ENCODE measurements at places on chromosomes 5 and 9. TPM values are rescaled to one million over a fixed set of nuclear protein-coding genes. Genes with fewer than 3 reads are reported as not detected.

The SLC34A1 gene
- total RNA-seq = 0.09 TPM

GRCh38 chr5:173712609-173713175 is 96.2 kb upstream of the BOD1 start:
- no peak for DNase-seq

DNA sequence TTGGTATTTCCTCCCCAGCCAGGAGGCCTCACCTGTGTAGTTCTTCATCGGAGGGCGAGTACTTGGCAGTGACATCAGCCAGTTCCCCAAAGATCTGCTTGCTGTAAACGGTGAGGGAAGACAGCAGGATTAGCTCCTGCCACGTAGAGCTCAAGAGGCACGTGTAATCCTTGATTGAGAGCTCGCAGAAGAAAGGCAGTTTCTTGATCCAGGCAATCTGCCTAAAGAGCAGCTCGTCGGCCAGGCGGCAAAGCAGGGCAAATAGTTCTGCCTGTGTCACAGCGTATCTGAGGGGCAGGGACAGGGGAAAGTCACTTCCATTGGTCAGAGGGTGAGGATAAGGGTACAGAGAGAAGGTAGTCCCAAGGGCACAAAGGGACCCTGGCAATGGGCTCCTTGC is 28.6 kb upstream of the NR5A1 start:
- no peak for DNase-seq

- no peak for DNase-seq
These were observed 39.5 kb downstream of the MFAP3 start for GRCh38 chr5:154078272-154078671.

The POLR3G gene
- 10.2 TPM for total RNA-seq

DNA sequence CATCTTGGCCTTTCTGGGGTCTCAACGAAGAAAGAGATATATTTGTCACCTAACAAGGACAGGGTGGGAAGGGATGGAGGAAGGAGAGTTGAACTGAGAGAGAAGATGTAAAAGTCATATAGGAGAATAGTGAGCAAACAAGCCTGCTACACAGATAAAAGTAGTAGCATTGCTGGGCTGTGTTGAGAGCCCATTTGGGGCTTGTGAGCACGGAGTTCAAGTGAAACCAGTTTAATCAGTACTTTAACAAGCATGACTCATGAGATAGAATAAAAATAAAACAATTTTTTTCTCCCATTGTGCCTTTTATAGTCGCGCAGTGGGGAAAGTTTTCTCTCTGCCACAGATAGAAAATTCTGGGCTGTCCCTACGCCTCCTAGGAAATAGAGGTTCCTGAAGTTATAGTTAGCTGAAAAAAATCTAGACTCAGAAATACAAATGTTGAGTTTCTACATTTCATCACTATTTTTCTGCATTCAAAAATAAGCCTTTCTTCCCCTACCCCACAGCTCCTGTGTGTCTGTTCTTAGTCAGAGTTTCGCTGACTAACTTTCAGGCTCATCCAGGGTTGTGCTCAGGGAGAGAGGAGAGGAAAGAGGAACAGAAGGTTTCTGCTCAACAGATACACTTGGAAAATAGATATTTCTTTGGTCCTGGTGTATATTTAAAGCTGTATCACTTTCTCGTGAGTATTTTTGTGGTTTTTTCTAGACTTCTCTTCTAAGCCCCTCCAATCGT is 395.8 kb upstream of the ADAMTSL1 start:
- peak; percentile 21 for DNase-seq

- no peak for DNase-seq
These were observed 190.4 kb upstream of the IER5L start for GRCh38 chr9:129368444-129368978.

- DNase-seq = no peak
These were observed 161.6 kb upstream of the FBXL17 start for GRCh38 chr5:108543486-108543885.

The CEL gene
- 3.0 TPM for total RNA-seq

GRCh38 chr9:94985649-94986048 is 259.1 kb downstream of the AOPEP start:
- no peak for DNase-seq

GRCh38 chr9:14693251-14693861 is at the start of gene ZDHHC21:
Gene ZDHHC21, minus strand, starts transcription at chr9:14693432. Its CDS starts 19,092 bp downstream, at chr9:14674340.
- peak; percentile 54 for DNase-seq

- DNase-seq = peak; percentile 38
These were observed 28.1 kb upstream of the LRRTM2 start for GRCh38 chr5:138903130-138903775.

The CYLC2 gene
- not detected for total RNA-seq

- peak; percentile 56 for DNase-seq
These were observed 27.6 kb downstream of the TPD52L3 start for GRCh38 chr9:6355728-6356127.

DNA sequence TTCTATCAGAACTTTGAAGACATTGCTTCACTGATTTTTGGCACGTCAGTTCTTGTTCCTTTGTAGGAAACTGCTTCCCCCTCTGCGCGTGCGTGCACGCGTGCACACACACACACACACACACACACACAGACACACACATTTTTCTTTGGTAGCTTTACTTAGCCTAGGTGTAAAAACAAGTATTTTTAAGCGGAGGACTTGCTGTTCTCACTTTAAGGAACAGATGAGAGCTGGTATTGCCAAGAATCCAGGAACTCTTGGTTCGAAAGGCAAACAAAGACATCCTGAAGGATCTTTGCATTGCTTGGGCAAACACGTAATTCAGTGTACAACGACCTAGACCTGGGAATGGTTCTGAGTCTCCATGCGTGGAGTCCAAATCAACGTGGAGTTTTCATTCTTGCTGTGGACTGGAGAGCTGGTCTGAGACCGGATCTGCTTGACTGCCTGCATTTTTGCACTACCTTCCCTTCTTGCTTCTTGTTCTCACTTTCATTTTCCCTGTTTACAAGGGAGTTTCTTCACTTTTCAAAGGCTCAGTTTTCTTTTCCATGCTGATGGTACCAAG is 8.2 kb downstream of the TMEM268 start:
- DNase-seq = peak; percentile 60

DNA sequence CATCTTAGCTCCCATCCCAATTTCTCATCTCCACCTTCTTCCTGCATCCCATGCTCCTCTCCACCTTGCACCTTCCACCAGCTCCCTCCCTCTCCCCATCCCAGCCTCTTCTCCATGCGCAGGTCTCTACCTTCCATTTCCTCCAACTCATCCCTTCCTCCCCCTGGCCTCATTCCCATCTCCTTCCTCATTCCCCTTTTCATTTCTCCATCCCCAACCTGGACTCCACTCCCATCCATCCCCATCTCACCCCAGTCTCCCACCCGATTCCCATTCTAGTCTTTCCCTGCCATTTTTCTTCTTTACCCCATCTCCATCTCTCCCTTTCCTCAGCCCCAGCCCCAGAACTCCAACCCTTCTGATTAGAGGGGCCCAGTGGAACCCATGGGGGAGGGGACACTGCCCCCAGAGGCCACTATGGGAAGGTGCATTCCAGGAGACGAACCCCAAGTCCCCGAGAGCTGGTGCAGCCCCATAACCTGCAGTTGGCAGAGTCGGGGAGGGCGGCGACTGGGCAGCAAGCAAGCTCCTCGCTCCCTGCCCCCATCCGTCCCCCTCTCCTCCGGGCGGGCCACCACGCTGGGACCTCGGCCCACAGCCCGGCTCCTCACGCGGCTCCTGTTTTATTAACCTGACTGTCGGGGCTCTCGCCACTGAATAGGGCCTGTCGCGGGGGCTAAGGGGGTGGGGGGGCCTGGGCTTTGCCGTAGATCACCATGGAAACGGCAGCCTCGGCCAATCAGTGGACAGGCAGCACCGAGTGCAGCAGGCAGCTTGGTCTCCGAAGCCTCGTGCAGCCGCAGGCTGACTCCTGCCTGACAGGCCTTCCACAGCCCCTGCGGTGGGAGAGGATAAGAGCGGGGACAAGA is 66.7 kb downstream of the PCDH1 start:
- no peak for DNase-seq

GRCh38 chr9:105027084-105027483 is 99.1 kb upstream of the ABCA1 start:
- no peak for DNase-seq

- no peak for DNase-seq
These were observed 1798.4 kb upstream of the WWC1 start for GRCh38 chr5:166493040-166493439.

The RALGPS1 gene
- 0.83 TPM for total RNA-seq

- no peak for DNase-seq
These were observed 6.2 kb upstream of the NEUROG1 start for GRCh38 chr5:135541807-135542502.

- DNase-seq = peak; percentile 66
These were observed 27.4 kb downstream of the TNFSF8 start for GRCh38 chr9:114902786-114903524.

DNA sequence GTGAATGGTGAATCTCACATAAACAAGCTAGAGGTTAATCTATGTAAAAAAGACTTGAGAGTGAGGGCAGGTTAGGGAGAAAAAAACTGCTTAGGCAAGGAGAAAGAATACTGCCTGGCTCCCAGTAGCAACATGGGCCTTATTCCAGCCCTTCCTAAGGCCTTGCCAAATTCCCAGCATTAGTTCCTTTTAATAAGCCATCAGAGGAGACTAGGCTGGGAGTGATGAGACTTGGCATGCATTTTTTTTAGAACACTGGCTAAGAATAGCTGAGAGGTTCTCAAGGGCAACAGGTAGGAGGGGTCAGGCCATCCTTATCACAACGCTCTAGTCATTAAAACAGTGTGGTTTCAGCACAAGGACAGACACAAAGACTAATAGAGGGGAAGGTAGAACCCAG is 20.9 kb upstream of the ZBTB43 start:
- DNase-seq = no peak

DNA sequence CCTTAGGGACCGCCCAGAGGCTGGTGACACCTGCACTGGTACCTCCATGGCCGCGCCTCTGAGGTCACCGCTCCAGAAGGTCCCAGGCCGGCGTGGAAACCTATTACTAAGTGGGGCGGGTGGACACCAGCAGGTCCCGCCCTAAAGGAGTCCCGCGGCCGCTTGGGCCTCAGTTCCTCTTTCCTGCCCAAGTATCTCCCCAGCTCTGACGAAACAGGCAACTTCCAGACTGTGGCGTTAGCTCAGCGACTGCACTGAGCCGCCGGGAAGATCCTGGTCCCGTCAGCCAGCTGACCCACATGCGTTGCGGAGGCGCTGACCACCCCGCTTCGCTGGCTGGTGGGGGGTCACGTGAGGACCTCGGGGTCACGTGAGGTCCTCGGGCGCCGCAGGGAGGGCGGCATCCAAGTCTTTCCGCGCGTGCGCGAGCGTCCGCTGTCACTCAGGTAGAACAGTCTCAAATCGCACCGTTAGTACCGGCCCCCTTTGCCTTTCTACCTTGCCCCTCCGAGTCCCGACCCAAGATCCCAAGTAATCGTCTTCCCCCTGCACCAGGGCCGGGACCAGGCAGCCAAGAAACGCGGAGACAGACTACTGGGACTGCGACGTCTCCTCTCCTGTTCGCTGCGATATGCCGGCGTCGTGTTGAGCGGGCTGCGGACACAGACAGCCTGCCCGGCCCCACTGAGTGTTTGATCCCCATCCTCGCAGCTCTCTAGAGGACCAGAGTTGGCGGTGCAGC is 53.7 kb upstream of the KDM4C start:
- peak; percentile 74 for DNase-seq

GRCh38 chr5:35803191-35803651 is 53.5 kb upstream of the IL7R start:
- no peak for DNase-seq

DNA sequence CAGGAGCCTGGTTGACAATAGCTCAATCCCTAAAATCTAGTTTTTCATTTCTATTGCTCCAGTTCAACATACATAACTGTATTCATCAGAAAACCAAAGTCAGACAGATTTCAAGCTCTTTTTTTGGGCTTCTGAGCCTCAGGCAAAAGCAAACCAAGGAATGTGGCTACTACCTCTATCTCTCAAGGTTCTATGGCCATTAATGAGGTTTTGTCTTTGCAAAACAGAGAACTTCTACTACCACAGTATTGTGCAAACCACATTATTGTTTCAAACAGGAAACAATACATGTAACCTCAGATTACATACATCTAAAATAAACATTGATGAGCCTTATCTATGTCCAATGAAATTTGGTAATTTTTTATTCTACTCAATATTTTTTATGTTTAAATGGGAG is 35.5 kb upstream of the FTMT start:
- no peak for DNase-seq

The PDE4D gene
- 14.8 TPM for total RNA-seq

The SPATA31C2 gene
- not detected for total RNA-seq

- no peak for DNase-seq
These were observed 141.4 kb downstream of the KIF4B start for GRCh38 chr5:155154973-155155372.

The TPPP gene
- total RNA-seq = 0.94 TPM

GRCh38 chr5:14234204-14234603 is 91.1 kb downstream of the TRIO start:
- DNase-seq = peak; percentile 71

GRCh38 chr5:109921735-109922380 is 232.1 kb downstream of the MAN2A1 start:
- DNase-seq = no peak

DNA sequence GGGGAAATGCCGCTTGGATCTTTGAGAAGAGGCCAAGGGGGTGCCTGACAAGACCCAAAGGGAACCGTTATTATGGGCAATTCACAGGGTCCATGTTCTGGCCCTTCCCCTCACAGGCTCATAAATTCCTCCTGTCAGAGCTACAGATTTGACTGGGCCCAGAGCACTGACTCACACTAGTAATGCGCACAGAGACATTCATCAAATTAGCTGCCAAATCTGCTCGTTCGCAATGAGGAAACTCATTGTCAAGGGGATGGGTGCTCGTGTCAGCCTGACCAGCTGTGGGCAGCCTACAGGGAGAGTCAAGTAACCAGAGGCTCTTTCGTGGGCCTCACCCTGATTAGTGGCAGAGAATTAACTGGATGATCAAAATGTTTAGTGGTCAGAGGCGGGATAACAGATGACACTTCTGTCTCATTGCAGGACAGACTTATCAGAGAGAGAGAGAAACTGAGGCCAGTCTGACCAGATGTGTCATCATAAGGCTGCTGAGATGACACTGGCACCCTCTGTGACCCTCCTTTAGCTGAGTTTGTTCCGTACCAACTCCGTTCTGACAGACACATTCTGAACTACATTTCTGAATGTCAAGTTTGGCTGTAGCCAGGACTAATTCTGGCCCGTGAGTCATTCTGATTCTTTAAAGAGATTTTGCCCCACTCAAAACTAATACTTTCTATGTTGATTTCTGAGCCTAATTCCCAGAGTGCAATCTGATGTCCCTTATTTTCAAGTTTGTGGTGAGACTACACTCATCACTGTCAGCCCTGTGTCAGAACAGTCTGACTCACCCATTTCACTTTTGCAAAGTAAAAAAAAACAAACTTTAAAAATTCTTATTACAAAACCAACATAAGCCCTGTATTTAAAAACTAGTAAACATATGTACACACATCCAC is 377.1 kb downstream of the ACTL7B start:
- DNase-seq = peak; percentile 94

- no peak for DNase-seq
These were observed 155.6 kb upstream of the NTRK2 start for GRCh38 chr9:84513979-84514378.

All from mammary epithelial cell (primary cell).